GM23338 (cell line): ENCODE measurements at places on chromosomes 1 and 21. TPM values are rescaled to one million over a fixed set of nuclear protein-coding genes. Genes with fewer than 3 reads are reported as not detected.

Gene RGS8
- total RNA-seq = 1.0 and 2.5 TPM in 2 replicates

Gene HCRTR1
- 1.0 TPM in 1 of 2 replicates, not detected in the other for total RNA-seq

Gene ASPM
- 64.9 and 65.4 TPM in 2 replicates for total RNA-seq

Gene NPL
- 1.2 and 2.8 TPM in 2 replicates for total RNA-seq

Gene SLC25A34
- 0.27 and 3.5 TPM in 2 replicates for total RNA-seq

DNA sequence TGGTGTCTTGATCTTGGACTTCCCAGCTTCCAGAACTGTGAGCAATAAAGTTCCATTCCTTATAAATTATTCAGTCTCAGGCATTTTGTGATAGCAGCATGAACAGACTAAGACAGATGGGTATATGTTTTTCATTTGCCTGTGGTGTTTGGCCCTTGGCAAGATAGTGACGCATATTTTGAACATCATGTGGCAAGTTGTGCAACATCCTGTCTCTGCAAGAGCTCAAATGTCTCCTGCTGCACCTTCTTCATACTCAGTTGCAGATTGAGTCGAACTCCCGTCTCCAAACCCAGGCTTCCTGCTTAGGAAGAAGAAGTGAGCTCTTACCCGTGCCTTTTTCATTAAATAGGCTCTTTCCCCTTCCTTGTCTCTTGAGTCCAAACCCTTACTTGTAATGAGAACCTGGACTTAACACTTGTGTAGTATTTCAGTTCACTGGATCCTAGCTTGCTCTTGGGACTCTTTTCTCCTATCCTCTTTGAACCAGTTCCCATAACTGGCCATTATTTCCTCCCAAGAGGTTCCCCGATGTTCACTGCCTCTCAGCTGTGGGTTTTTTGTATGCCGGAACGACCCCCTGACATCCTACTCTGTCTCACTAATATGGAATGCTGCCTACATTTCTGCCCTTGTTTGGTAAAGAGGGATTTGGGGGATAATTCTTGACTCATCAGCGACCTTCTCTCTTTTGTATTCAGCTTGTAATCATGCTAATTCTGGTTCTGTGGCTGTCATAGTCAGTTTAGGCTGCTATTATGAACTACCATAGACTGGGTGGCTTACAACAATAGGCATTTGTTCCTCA, 125.0 kb upstream of the KCNK2 start:
- DNase-seq = no peak

DNA sequence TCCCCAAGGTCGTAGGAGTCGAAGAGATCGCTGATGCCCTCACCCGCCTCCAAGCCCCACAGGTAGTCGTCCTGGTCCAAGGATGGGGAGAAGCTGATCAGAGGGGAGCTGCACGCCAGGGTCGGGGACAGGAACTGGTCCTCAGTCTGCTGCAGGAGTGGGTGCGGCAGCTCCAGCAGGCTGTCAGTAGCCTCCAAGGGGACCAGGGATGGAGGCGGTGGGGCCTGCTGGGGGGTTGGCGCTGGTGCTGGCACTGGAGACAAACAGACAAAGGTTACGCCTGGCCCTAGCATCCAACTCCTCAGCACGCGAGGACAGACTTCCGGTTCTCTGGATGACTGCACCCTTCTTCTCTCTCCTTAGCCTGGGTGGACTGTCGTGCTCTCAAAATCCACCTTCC, 21.1 kb downstream of the E2F2 start:
- DNase-seq = no peak

DNA sequence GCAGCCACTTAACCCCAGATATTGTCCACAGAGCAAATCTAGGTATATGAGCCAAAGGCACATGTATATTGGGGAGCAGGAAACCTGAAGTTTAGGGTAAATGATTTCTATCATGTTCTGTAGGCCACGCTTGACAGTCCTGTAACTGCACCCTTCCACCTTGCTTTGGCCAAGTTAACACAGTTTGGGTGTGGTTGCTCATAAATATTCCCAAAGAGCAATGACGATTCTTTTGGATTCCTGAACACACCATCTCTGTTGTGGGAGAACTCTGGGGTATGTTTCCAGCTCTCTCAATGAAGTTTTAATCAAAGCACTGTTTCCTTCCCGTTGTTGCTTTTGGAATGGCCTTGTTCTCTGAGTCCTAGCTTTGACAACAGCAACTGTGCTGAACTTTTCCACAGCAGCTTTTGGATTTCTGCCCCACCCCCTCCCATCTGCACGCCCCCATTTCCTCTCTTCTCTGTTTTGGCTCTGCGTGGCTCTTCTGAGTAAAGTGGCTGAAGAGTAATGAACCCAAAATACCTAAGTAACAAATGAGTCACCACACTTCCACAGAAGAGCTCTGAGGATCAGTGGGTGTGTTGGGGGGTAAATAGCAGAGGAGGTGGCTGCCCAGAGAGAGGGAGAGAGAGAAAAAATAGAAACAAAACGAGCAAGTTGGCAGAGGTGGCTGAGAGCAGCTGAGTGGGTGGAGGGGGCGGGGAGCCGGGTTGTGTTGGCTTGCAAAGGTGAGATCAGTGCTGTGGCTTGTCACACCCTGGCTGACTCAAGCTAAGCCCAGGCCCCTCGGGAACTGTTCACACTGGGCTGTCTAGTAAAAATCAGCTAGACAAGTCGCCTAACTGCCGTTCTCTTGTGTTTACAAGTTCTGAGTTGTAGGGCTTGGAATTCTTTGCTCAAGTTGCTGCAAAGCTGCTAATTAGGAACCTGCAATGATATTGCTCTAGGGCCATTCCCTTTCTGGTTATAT, 26.9 kb upstream of the RAP1A start:
- peak; percentile 41 for DNase-seq

DNA sequence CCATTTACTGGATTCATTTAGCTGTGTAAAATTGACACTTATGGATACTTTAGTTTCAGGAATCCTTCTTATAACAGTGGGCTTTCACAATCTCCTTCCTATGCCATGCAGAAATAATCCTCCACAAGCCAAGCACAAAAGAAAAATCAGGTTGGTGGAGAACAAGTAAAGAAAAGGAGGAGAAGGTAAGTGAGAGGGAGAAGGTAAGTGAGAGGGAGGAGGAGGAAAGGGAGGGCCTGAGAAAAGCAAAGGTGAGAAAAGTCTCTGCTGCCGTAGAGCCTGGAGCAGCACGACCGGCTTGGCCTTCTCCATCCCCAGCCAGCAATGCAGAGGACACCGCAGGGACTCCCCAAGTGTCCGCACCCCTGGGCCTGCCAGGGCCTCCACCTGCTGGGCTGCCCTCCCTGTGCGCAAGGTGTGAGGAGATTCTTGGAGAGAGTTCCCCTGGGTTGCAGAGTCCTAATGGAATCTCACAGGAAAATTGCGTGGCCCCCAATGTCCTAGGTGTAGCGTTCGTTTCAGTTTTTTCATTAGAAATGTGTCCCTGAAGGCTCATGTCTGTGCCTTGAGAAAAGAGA, 39.0 kb downstream of the PRMT2 start:
- DNase-seq = no peak

DNA sequence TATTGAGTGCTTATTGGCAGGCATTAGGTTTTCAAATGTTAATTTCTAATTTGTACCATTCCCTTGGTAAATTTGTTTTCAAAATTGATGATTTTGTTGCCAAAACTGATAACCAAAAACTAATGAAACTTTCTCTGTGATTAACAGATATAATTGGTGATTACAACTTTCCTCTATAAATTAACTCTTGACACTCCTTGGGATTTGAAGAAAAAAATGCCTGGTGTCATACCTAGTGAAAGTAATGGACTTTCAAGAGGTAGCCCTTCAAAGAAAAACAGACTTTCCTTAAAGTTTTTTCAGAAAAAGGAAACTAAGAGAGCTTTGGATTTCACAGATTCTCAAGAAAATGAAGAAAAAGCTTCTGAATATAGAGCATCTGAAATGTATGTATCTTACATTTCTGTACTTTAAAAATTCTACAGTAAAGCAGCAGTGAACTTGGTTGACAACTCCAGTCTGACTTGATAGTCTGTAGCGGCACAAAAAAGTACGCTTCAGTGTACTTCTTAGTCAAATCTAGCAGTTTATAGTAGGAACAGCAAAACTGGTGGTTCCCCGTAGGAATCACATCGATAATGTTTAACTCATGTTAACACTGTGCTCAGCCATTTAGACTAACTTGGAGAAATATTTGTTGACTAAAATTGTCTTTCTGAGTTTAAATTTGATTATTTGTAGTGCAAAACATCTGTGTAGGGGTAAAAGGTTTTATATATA, 3.0 kb downstream of the USP1 start:
- DNase-seq = no peak

DNA sequence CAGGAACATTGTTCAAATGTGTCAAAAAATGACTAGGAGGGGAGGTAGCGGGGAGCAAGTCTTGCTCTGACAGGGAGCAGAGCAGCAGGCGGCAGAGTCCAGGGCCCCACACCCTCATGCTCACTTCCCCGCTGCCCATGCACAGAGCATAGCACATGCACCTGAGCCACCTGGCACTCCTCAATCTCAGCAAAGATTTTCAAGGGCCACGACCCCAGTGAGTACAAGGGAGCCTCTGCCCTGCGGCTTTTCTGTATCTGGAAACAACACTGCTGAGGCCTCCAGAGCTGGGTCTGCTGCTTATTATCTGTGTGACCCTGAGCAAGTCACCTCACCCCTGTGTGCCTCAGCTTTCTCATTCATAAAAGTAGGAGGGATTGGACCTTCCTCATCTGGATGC, 1.1 kb upstream of the GJB3 start:
- DNase-seq = no peak

DNA sequence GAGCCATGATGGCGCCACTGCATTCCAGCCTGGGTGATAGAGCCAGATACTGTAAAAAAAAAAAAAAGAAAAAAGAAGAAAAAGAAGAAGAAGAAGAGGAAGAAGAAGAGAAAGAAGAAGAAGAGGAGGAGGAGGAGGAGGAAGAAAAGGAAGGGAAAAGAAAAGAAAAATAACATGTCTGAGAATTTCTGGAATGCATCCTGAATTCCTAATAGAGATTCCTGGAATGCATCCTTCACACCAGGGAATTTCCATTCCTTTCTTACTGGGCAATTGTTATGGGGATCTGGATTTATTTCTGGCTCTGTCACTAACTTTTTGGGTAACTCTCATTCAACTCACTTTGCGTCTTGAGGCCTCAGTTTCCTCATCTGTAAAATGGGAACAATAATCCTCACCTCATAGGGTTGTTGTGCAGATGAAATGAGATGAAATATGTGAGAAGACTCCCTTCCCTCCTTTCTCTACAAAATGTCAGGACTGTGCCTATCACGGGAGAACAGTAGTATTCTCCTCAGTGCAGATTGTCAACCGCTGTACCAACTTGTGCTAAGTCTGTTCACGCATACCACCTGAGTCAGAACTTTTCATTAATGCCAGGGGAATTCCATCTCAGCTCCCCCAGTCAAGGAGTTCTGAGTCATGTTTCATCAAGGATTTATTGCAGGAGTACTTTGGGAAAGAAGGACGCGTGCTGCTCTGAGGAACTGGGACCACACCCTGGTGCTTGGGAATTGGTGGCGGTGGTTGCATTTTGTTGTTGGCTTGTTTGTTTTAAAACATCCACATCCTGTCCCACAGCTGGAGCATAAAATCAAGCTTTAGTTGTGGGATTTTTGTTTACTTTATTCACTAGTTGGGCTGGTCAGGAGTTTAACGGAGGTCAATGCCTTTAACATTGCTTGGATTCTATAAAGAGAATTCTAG, 42.4 kb upstream of the ROR1 start:
- peak; percentile 96 for DNase-seq

DNA sequence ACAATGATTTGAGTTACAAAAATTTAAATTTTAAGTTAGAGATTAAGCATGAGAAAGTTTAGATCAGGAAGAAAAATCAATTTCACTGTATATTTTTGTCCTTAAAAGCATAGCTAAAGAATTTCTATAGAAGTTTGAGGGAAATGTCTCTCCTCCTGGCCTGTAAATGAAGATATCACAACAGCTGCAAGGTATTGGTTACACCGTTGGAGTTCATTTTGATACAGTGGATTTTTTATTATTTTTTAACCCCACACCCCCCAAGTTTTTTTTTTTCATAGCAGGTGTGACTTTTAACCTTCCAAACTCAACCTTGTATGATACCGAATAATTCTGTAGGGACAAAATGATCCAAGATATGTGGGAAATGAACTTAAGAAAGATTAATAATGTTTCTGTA, 156.3 kb downstream of the DISP1 start:
- DNase-seq = no peak

- DNase-seq = peak; percentile 80
Measured at GRCh38 chr1:29513357-29513756, 277.0 kb downstream of the PTPRU start.

DNA sequence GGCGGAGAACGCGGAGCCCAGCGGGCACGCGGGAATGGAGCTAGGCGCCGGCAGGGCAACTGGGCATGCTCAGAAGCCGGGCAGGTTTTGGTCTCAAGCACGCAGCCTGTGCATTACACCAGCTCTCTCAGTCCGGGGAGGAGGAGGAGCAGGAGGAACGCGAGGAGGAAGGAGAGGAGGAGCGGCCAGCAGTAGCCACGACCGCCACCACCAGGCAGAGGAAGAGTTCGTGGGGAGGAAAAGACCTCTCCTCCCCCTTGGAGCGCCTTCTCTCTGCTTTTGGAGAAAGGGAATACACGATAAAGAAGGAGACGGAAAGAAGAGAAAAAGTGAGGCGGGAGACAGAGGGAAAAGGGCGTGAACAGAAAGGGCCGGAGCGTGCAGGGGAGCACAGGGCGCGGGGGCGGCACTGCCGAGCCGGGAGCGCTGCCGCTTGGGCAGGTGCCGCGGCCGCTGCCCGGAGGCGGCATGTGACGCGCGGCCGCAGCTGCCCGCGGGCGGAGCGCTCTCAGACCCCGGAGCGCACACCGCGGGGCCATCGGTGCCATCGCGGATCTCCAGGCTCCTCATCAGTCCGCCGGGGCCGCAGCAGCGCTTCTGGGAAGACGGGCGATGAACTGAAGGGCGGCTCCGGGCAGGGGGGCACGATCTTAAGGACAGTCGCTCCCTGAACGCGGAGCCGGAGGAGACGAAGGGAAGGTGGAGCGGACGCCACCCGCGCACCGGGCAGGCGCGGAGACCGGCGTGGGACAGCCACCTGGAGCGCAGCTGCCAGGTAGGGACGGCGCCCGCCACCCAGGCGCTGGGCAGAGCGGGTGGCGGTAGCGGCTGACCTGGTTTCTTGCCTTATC, at the start of gene CHRM3:
TSS of gene CHRM3 (plus strand) at position 116 of the 851 bp plus-strand sequence. CDS start 520,884 bp downstream, outside the sequence.
- DNase-seq = peak; percentile 81

DNA sequence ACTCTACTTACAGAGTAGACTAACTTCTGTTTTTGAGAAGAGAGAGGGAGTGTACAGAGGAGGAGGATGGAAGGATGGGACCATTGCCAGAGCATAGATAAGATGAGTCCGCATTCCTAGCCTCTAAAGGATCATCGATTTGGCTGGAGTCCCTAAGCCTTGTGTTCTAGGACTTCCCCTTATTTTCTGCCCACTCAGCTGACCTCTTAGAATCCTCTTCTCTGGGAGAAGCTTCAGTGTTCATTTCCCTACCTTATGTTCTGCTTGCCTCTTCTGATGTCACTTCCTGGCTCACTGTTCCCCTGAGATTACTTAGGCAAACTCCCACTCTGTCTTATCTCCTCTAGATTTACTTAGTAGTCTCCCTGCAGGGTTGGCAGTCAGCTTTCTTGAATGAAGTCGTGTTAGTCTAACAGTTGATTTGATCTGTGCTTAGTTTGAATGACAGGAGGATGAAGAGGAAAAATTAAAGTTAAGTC, 156.7 kb downstream of the SYT2 start:
- no peak for DNase-seq

- DNase-seq = no peak
Measured at GRCh38 chr1:58862728-58863385, 79.0 kb upstream of the JUN start.

- no peak for DNase-seq
Measured at GRCh38 chr1:214717351-214717750, 114.4 kb downstream of the CENPF start.
